Stimulated activated CD4-positive, alpha-beta T cell treated with anti-CD3 and anti-CD28 coated beads, Interleukin-1b, Interleukin-23, amount 100 ng/mL, for 24 hours (primary cell): ENCODE measurements at places on chromosomes 16 and 17.

- no peak for DNase-seq
Measured at GRCh38 chr17:61570118-61570517, 20.9 kb downstream of the NACA2 start.

DNA sequence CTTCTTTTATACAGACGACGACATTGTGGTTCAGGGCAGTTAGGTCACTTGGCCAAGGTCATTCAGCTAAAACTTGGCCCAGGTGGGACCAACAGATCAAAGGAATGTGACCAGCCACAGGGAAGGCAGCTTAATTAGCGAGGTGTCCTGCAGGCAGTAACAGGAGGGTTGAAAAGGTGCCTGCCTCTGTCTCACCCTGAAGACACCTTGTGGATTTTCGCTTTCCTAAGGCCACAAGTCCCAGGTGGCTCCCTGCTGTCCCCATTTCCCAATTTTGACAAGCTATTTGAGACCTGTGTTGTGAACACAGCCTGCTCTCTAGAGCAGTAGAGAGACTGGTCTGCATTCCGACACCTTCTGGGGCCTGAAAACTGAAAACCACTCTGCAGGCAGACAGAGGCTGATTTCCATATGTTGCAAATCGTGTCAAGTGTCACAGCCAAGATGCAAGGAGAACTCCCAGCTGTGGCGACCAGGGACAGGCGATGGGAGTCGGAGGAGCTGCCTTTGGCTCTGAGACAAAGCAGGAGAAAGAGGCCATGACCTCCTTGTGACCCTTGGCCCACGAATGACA is 593.1 kb upstream of the CDH5 start:
- no peak for DNase-seq

DNA sequence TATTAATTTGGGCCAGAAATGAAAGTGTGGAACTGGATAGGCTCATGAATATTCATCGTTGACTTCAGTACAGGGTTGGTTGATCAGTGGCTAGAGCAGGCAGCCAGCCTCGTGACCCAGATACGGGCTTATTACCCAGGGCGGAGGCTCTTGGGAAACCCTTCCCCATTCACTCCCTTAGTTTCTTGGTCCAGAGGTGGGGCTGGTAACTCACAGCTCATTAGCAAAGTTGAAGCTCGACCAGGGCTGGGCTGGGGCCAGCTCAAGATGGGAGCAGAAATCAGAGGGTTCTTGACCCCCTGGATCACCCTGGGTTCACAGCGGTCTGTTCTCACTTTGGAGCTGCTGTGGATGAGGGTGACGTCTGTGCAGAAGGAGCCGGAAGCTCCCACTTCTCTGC is 44.6 kb upstream of the GSE1 start:
- no peak for DNase-seq

GRCh38 chr17:39871801-39872200 is 3.8 kb downstream of the ZPBP2 start:
- no peak for DNase-seq

DNA sequence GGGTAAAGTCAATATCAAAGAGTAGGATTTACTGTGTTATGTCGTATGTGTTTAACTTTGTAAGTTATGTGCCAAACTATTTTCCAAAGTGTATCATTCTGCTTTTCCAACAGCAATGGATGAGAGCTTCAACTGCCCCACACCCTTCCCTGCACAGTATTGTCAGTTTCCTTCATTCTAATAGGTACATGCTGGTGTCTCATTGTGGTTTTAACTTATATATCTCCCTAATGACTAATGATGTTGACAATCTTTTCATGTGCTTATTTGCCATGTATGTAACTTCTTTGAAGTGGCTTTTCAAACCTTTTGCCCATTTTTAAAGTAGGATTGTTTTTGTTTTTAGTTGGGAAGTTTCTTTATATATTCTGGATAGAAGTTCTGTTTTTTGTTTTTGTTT is 3.8 kb downstream of the DDX19B start:
- no peak for DNase-seq

DNA sequence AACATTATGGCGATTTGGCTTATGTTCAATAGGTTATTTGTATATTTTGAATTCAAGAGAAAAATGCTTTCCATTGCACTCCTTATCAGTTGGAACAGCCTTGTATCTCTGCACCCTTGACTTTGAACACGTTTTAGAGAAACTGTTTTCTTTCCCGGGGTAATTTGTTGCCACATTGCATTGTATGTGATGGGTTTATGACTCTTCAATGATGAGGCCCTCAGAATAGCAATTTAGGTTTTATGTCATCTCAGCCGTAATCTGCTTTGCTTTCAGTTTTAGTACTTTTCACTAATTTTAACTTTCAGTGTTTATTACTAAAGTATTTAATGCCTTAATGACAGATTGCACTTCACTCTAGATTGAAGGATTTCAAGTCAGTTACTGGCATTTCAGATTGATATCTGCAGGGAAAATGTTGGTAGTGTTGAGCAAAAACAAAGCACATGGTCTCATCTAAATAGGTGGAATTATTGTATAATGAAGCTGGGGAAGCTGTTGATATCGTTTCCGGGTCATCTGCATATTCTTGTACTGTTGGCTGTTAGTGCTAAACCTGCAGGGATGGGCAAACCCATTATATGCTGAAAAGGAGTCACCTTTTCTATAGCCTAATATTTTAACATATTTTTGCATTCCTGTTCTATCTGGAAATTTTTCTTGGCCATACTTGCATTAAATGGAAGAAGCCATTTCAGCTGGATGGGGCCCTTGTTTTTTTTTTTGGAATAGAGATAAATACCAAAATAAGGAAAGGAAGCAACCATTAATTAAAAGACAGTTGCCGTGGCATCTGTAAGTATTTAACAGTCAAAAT is 2.0 kb downstream of the LUC7L3 start:
- DNase-seq, result no peak

- no peak for DNase-seq
Measured at GRCh38 chr17:71033336-71033735, 864.0 kb downstream of the KCNJ2 start.

DNA sequence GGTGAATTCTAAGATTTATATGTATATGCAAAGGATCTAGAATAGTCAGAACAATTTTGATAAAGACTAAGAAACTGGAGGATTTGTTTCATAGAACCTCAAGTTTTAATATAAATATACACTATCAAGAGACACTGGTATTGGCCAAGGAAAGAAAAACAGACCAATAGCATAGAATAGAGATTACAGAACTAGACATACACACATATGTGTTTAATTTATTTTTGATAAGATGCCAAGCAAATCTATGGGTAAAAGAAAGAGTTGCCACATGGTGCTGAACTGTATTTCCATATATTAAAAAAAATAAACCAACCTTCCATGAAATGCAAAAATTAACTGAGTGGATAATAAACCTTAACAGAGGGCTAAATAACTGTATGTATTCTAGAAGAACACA is 27.9 kb upstream of the LRRC37A3 start:
- no peak for DNase-seq

DNA sequence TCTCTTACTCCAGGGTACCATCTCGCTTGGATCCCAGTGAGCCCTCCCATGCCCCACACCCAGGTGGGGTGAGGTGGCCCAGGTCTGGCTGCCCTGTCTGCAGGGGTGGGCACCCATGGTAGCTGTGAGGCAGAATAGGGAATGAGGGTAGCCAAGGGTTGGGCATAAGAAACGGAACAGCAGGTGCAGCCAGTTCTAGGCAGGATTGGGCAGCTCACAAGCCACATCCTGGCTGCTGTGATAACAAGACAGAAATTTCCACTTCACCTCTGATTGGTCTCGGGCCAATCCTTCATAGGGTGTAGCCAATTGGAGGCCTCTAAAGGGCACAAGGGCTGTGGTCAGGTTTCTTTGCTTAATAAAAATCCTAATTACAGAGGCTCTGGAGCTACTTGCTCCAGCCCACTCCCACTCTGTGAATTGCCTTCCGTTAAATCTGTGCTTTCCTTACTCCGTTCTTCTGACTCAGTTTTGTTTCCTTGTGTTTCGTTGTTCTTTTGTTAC is 1.5 kb upstream of the ARHGDIG start:
- DNase-seq, result no peak

DNA sequence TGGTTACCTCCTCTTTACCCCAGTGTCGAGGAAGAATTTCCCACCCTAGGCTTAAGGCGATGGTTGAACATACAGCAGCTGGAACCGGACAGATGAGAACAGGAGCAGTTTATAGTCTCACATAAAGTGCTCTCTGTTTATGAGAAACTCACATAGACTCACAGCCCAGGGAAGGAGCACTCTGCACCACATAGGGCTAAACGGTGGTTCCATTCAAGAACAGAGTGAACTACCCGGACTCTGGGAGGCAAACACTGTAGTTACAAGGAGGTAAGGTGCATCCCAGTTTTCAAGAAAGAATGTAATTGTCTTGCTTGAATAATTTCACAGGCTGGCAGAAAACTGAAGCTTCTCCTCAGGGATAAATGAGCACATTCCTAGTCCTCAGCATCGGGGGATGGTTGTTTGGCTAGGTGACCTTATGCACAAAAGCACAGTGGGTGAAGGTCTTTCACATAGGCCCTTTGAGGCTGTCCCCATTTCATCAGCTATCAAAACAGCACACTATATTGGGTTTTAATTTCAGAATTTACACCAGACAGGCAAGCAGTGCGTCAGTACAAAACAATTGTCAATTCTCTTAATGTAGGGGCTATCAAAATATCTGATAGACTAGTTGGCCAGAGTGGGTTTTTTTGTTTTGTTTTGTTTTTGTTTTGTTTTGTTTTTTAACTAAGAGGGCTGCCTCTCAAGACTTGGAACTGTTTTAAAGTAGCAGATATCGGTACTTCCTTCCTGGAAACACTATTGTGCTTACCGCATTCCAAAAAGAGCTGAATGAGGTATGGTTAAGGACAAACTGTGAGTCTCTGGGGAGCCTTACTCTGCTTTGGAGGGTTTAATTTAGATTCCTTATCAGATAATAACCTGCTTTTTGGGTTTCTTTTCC is 918.1 kb upstream of the CDH8 start:
- no peak for DNase-seq

DNA sequence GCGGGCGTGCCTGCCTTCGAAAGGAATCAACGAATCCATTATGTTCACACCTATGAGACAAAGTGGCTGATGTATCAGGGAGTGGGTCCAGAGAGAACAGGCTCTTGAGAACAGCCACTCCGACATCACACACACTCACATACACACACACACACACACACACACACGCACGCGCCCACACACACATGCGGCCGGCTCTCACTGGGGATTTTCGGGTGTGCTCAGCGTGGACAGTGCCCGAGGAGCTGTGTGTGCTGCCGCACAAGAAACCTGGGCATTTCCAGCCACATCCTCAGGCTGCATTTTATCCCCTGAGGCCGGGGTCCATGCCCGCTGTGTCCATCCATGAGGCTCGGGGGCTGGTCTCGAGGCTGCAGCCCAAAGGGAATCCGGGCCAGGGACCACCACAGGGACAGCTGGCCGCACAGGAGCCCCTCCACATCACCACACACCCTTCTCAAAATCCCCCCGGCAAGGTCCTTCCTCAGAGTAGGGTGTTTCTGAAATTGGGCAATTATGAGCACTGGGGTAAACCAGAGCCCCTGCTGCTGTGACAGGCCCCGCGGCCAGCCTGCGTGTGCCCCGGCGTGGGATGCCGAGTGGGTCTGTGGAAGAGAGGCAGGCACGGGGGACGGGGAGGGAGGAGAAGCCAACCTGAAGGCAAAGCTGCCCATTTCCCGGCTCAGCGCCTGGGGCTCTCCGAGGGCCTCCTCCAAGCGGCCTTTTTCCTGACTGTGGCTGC is 24.8 kb downstream of the MRM3 start:
- DNase-seq, result no peak

DNA sequence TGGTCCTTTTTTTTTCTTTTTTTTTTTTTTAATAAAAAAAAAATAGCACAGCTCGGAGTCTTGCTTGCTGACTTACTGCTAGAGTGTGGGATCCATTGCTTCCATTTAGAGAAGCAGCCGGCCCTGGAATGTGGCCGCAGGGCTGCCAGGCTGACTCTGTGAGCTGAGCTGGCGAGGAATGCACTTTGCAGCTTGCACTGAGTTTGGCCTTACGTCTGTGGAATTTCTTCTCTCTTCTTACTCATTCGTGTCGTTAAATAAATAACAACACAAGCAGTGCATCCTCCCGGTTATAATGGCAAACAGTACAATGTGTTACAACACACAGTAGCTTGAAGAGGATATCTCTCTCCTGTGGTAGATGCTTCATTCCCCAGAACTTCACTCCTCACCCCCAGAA is 69.2 kb downstream of the PRKCB start:
- DNase-seq, result no peak

DNA sequence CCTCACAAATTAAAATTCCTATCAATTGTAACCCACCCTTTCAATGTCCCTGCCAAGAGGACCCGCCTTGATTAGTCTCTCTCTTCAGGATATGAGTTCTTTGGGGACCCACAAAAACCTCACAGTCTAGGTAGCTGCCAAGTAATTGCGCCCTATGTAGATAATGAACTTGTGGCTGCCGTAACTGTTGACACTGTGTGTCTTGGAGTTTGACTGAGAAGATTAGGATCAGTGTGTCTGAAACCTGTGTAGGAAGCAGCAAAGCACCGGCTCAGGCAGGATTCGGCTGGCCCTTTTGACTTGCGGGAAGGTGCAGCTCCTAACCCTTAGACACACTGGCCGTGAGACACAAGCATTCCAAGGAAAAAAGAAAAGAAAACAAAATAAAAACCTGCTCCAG is 17.8 kb upstream of the SLC6A4 start:
- no peak for DNase-seq

- DNase-seq, result no peak
Measured at GRCh38 chr16:65069065-65069464, 52.8 kb downstream of the CDH11 start.

GRCh38 chr17:73987395-73987794 is 216.1 kb upstream of the RPL38 start:
- no peak for DNase-seq

DNA sequence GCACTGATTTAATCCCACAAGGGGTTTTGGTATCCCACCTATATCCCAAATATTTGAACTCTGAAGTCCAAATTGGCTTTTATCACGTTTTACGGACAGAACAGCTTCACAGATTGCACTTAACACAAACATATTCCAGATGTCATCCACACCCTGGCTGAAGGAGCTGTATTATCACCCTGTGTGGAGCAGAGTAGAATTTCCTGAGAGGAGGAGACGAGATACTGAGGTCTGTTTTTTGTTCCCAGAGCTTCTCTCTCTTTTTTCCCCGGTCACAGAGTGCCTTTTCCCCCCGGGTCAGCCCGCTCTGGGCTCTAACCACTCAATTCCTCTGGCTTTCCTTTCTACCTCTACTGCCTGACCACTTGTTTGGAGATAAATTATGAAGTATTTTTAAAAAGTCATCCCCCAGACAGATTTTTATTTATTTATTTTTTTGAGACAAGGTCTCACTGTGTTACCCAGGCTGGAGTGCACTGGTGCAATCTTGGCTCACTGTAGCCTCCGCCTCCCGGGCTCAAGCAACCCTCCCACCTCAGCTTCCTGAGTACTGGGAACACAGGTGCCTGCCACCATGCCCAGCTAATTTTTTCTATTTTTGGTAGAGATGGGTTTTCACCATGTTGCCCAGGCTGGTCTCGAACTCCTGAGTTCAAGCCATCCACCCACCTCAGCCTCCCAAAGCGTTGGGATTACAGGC is 30.7 kb downstream of the DNAH2 start:
- DNase-seq, result no peak

GRCh38 chr16:26642047-26642664 is 424.6 kb upstream of the C16orf82 start:
- no peak for DNase-seq

- DNase-seq, result no peak
Measured at GRCh38 chr17:32191306-32191705, 49.0 kb downstream of the RHOT1 start.

GRCh38 chr16:71723537-71724319 is 773 bp downstream of the PHLPP2 start:
- DNase-seq, result peak; percentile 68
